ENCODE measurements at places on chromosomes 6 and 20. TPM values are rescaled to one million over a fixed set of nuclear protein-coding genes. Genes with fewer than 3 reads are reported as not detected.

Gene ELOVL2
- total RNA-seq = 0.85 TPM

Gene PRSS16
- 3.4 TPM for total RNA-seq

- no peak for DNase-seq
Measured at GRCh38 chr6:140370976-140371870, 996.8 kb upstream of the CITED2 start.

Gene RAMACL
- 0.04 TPM for total RNA-seq

GRCh38 chr6:33824461-33825154 is 20.8 kb upstream of the MLN start:
- no peak for DNase-seq

GRCh38 chr6:30645989-30646388 is 944 bp upstream of the C6orf136 start:
- no peak for DNase-seq

DNA sequence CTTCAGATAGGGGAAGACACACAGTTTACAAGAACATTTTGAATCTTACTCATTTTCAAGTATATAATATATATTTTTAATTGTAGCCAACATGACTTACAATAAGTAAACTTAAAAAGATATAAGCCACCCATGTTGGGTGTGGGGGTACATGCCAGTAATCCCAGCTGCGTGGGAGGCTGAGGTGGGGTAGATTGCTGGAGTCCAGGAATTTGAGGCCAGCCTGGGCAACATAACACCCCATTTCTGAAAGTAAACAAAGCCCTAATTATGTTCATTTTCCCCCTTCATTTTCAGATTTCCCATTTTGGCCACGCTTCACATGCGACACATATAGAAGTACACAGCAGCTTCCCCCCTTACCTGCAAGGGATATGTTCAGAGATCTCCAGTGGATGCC is 30.5 kb downstream of the SERPINB6 start:
- DNase-seq = no peak

Gene ULBP3
- 8.5 TPM for total RNA-seq

Gene ZNF184
- 10.2 TPM for total RNA-seq

DNA sequence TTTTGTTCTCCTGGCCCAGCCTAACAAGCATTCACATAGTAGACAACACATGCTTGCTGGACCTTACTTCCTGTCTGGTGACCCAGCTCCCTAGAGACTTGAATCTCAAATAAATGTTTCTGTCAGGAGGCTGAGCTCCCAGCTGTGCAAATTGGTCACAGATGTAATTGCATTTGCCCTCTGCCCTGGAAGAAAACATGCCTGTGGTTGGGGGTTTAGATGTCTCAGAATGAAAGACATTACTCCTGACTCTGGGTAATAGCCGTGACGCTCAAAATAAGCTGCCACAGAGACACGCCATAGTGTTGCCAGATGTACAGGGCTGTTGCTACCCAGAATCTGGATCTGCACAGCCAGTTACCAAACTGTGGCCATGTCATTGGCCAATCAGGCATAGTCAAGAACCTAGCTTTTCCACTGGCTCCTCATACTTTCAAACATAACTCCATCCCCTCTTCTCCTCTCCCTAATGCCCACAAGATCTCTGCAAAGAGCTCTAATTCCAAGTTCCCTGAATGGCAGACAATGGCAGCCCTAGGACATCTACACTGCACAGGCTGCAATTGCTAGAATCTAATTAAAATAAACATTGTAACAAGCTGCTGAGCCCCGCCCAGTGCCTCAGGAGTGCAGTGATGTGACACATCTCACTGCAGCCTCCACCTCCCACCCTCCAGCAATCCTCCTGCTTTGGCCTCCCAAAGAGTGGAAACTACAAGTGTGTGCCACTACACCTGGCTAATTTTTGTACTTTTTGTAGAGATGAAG is 32.8 kb upstream of the GMPR start:
- peak; percentile 98 for DNase-seq

GRCh38 chr6:17417817-17418216 is 24.4 kb downstream of the CAP2 start:
- DNase-seq = peak; percentile 23

DNA sequence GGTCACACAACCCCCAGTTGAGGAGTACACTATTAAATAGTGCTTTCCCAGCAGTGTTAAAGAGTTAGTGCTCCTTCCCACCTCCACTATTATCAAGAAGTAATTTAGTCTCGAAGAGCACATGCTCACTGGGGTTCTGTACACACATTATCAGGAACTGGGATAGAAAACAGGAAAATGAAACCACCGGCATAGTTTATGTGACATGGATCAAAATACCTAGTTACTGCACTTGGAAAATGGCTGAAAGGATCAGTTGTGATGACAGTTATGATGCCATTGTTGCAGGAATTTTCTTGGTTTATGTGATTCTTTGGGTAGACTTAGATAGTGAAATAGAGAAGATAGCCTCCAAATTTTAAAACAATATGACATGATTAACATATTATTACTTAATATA is 152.9 kb downstream of the AKAP7 start:
- DNase-seq = no peak

DNA sequence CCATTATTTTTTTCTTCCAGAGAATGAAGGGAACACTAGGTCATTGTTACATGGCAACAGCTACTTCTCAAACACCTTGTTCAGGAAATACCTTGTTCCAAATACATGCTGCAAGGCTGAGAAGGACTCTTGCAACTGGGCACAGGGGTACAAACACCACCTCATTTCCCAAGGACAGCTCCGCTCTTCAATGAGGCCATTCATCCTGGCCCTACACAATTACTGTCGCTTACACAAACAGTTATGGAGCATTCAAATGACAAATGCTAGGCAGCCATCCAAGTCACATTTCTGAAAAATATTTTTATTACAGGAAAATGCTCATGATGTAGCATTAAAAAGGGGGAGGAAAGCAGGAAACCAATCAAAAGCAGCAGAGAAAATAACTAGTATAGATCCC is 611.9 kb downstream of the DHX35 start:
- DNase-seq = no peak

DNA sequence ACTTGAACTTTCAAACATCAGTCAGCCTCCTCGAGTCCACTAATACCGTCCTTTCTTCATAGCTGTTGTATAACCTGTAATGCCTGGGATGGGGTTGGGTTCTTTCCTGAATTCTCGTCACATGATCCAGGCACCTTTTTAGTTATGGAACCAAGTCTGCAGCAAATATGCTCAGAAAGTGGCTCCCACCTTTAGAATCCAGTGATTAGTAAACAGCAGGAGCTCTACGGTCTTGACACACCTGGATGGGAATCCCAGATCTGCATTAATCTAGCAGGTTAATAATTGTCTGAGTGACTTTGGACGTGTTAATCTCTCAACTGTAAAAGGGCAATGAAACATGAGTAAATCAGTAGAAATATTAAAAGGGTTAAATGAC is 729 bp upstream of the ZHX3 start:
- DNase-seq = no peak
